ENCODE measurements at places on chromosomes 6 and 20.

GRCh38 chr6:154370545-154370944 is 13.9 kb upstream of the IPCEF1 start:
- DNase-seq = no peak

GRCh38 chr6:130381459-130382380 is 15.9 kb downstream of the TMEM200A start:
- DNase-seq = no peak

DNA sequence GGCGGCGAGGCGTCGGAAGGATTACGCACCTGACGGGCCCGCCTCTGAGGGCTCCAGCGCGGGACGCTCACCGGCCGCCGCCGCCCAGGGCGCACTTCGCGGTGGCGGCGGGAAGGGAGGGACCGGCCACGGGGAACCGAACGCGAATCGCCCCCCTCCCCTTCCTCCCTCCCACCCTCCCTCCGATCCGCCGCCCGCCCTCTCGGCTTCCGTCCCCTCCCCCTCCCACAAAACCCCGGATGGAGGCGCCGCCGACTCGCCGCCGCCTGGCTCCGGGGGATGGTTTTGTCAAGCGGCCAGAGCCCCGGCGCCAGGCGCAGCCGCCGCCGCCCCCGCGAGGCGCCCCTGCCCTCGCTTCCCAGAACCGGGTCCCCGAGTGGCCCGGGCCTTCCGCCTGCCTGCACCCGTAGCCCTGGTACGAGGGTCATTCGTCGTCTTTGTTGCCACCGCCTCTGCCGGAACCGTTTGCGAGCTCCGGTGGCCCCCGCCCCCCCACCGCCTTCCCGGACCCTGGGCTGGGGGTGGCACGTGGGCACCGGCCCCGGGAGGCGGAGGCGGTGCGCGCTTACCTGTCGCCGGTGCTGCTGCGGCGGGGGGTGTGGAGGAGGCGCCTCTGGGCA is 398 bp downstream of the ZBTB2 start:
- peak; percentile 71 for DNase-seq

DNA sequence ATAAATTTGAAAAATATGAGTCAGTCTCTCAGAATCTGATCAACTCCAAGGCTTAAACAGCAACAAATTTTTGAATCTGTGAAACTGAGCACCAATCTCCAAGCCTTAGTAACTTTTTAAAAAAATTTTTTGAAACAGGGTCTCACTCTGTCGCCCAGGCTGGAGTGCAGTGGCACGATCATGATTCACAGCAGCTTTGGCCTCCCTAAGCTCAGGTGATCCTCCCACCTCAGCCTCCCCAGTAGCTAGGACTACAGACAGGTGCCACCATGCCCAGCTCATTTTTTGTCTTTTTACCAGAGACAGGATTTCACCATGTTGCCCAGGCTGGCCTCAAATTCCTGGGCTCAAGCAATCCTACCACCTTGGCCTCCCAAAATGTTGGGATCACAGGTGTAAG is 207.9 kb upstream of the TCF21 start:
- DNase-seq = no peak

DNA sequence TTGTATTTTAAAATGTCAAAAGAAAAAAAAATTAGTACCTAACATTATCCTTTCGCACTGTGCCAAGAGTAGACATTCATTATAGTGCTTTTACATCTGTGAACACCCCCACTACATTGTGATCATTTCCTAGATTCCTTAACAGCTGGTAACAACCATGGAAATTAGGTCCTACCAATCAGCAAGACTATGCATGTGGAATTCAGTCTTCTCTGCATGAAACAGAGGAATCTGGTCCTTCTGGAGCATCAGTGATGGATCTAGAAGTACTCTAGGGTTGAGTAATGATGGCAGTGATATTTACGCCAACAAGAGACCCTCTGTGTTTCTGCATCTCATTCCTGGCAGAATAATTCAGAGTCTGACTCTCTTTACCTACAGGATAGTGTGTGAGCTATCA is 9.4 kb downstream of the OR12D1 start:
- DNase-seq = no peak

DNA sequence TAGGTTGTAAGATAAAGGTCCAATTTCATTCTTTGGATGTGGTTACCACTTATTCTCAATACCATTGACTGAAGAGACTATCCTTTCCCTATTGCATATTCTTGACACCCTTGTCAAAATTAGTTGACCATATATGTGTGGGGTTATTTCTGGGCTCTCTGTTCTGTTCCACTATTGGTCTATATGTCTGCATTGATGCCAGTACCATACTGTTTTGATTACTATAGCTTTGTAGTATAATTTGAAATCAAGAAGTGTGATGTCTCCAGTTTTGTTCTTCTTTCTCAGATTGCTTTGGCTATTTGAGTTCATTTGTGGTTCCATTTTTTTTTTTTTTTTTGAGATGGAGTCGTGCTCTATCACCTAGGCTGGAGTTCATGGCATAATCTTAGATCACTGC is 8.1 kb upstream of the LRP11 start:
- DNase-seq = no peak

DNA sequence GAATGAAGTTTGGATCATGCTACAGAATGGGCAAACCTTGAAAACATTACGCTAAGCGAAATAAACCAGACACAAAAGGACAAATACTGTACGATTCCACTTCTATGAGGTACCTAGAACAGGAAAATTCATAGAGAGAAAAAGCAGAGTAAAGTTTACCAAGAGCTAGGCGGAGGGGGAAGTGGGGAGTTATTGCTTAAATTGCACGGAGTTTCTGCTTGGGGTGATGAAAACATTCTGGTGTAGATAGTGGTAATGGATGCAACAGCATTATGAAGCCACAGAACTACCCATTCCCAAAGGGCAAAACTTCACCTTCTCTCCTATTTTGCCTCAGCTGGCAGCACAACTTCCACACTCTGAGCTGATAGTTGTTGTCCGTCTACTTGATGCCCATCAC is 6.4 kb upstream of the PDYN start:
- no peak for DNase-seq

DNA sequence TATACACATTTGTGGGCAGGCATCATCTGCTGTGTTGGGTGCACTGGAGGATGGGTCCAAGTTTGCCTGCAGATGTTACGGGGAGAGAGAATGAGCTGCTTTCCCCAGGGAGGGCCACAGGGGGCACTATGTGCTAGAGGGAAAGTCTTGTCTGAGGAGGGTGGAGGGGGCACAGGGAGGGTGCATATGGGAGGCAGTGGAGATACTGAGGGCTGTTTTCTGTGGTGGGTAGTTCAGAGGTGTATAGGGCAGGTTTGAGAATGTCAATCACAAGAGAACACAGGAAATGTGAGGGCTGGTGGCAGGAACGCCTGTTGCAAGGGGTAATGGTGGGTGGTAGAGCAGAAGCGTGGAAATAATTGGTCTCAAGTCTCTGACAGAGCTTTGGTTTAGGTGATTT is 7.7 kb upstream of the PTPRA start:
- no peak for DNase-seq

- DNase-seq = peak; percentile 59
Measured at GRCh38 chr6:135180542-135181332, at the start of gene MYB. Gene MYB, plus strand, starts transcription at chr6:135181308. Its CDS starts 206 bp downstream, at chr6:135181514.

DNA sequence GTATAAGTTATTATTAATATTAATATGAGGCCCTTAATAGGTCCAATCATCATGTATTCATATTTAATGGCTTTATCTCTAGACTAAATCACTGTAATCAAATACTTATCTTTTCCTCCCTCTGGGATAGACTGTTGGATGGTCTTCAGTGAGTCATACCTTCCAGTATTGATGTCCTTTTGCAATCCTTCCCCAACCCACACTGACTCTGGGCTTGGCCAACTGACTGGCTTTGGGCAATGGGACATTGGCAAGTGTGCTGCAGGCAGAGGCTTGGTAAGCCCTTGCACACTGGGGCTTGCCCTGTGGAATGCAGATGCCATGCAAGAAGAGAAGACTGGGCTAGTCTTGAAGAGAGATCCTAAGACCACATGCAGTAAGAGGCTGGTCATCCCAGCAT is 136.6 kb downstream of the CCDC170 start:
- no peak for DNase-seq

- no peak for DNase-seq
Measured at GRCh38 chr6:163710532-163711470, 296.3 kb downstream of the QKI start.

GRCh38 chr6:161008245-161008644 is 16.7 kb downstream of the MAP3K4 start:
- no peak for DNase-seq

- no peak for DNase-seq
Measured at GRCh38 chr6:39904946-39905639, 29.2 kb downstream of the MOCS1 start.

DNA sequence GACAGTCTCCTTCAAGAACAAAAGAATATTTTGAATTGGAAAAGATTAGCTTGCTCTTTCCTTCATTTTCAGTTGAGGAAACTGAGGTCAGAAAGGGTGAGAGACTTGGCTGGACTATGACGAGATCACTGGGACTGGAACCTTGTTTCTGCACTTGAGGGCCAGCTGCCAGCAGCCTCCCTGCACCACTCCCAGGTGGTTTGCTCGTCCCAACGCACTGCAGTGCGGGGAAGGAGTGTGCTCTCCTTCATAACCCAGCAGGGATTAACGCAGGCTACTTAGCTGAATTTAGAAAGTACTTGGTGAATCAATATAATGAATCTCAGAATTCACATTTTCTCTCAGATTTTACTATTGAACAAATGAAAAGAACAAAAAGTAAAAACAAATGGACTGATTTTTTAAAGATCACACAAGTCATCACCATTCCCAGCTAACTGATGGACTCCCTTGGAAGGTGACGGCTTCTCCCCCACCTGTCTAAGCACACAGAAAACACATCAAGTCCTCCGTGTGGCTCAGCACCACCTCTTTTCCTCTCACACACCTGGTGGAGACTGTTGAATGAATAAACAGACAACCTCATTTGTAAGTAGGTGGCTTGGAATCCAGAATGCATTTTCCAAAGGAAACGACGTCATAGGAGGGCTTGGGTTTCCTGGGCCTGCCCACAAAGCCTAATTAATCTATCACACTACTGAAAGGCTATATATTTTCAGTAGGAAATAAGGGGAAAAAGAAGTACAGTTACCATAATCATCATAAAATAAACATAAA is 121.0 kb downstream of the QRSL1 start:
- no peak for DNase-seq

DNA sequence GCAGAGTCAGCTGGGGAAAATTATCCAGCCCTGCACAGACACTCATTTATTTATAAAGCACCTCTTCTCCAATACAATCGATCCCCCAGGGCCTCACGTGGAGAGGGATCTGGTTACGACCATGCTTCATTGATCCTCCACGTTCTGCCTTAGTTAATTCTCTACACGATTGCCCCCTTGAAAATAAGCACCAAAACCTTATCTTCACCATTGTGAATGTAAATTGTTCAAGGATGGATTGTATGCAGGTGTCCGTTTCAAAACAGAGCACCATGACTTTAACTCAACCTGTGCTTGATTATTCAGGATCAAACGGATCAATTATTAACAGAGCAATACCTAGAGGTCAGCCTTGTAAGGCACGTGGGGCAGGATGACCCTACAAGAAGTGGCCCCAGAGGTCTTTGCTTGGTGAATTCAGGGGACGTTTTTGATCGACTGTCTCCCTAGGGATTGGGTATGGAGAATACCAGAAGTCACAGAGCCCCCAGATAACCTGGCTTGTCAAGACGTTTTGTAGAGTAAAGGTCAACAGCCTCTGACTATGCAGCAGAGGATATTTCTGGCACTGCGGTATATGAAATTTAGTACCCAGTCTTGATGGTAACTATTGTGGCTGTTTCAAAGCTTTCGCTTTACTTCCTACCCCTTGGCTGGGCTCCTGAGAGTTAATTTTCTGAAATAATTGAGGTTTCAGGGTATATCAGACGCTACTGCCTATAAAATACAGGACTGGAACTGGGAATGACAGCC is 112.1 kb downstream of the NFATC2 start:
- no peak for DNase-seq

- no peak for DNase-seq
Measured at GRCh38 chr6:157019733-157020132, 242.6 kb downstream of the ARID1B start.

DNA sequence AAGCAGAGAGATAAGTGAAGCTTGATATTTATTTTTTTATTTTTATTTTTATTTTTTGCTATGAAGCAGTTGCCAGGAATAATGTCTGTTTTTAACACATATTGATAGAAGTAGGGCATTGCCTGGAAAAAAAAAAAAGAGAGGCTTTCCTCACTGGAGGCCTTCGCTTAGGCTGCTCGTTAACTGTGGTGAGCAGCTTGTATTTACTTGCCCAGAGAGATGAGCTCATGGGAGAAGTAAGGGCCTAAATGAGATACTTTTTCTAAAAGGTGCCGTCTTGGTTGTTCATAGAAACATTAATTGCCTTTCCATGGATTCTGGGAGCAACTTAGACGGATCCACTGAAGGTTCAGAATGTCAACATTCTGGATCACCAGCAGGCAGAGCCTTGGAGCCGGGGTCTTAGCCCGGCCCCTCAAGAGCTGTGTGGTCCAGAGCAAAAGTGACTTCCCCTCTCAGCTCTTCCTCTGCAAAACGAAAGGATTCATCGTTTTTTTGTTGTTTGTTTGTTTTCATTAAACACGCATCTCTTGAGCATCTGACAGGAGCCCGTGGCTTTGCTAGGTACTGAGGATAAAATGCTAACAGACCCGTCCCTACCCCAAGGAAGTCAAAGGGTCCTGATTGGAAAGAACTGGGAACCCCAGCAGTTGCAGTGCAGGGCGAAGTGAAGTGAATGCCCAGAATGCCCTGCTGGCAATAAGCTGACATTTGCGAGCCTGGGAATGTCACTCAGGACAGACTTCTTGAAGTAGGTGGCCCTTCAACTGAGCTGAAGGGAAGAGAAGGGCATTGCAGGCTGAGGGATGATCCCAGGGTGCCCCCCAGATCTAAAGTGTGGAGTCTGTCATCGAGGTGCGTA is 138.5 kb downstream of the ZDHHC14 start:
- no peak for DNase-seq

GRCh38 chr6:49142421-49143151 is 320.5 kb downstream of the MMUT start:
- no peak for DNase-seq

GRCh38 chr6:25392372-25392771 is 113.2 kb downstream of the CARMIL1 start:
- DNase-seq = no peak

DNA sequence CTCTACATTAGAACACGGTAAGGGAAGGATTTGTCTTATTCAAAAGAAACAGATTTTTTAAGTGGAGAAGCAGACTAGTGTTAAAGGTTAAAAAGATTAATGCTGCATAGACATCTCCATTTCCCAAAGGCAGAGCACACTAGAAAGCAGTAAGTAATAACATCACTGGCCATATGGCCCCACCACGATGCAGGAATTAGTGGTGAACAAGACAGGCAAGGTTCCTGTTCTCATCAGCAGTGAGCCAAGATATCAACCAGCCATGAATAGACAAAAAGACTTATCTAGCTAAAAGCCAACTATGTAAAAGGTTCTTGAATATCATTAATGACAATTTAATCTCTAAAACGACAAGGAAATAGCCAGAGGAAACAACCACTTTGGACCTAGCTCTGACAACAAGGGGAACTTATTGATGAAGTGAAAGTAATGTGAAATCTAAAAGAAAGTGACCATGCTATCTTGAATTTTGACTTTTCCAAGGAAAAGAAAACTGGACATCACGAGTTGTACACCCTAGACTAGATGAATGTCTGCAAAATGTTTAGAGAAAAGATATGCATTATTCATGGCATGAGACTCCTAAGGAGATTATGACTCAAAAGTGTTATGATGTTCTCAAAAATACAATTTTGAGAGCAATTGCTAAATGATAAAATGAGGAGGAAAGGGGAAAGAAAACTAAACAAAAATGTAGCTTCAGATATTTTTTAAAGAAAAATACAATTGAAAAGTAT is 157.9 kb upstream of the STXBP5 start:
- no peak for DNase-seq

GRCh38 chr6:37648465-37649330 is 49.0 kb downstream of the MDGA1 start:
- no peak for DNase-seq
